NCI-H1417 treated with DMSO at 0.1 percent for 48 hours (cell line): ENCODE measurements at places on chromosomes 7 and 10.

DNA sequence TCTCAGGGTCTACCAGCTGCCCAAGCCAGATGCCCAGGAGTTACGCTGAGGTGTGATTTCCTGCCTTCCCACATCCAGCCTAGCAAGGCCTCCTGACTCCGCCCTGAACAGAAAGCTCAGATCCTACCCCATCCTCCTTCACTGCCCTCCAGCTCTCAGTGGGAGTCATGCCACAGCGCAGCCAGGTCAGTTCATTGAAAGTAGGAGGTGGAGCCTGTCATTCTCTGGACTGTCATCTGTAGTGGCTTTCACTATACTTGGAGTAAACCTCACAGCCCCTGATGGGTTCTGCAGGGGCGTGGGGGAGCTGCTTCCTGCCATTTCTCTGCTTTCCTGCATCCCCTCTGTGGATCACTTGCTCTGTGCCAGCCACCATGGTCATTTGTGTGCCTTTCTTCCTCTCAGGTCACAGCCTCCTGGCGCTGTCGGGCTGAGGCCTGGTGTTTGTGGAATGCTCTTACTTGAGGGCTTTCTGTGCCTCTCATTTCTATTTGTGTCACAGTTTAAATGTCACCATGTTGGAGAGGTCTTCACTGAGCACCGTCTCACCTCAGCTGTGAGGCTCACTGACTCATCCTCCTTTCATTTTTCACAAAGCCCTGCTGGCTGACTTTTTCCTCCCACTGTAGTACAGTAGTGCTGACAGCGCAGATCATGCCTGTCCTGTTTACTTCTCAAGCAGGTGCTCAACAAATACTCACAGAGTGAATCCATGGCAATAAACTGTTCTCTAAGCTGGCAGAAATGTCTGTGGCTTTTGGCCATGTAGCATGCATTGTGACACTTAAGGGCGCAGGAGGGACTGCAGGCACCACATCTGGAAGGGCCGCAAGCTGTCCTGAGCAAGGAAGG lies 61.0 kb upstream of the TMEM248 start:
- no peak for DNase-seq

DNA sequence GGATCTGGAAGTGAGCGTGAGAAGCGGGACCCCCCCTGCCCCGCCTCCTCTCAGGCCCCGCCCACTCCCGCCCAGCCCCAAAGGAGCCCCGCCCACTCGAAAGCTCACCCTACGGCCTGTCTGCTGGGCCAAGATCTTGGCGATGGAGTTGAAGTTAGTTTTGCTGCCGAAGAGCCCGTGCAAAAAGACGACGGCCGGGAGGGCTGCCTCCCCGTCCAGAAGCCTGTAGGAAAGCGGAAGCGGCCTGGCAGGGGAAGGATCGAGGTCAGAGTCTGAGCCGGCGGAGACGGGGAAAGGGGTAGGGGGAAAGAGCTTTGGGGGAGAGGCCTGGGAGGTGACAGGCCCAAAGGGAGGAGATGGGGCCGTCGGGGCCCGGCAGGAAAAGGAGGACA lies 386 bp downstream of the ABHD11 start:
- DNase-seq: no peak

GRCh38 chr7:7182156-7183060 lies at the start of gene C1GALT1:
Gene C1GALT1 (plus strand): TSS chr7:7182544. CDS start chr7:7234320, 51,776 bp downstream.
- peak; percentile 95 for DNase-seq

DNA sequence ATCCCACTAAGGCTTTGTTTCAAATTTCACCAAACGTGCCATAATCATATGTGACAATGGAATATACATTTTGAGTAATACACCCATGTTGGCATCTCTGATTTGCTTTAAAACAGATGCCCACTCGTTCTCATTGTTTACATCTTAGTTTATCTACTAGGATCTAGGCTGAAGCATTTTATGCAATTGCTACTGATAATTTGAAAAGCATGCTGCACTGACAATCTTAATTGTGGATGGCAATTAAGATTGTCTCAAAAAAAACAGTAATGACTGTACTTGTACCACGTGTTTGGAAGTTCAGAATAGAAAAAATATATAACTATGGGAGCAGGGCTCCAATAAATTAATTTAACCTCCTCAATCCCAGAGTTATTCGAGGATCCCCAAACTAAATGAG lies 136.8 kb downstream of the CRPPA start:
- DNase-seq: no peak

DNA sequence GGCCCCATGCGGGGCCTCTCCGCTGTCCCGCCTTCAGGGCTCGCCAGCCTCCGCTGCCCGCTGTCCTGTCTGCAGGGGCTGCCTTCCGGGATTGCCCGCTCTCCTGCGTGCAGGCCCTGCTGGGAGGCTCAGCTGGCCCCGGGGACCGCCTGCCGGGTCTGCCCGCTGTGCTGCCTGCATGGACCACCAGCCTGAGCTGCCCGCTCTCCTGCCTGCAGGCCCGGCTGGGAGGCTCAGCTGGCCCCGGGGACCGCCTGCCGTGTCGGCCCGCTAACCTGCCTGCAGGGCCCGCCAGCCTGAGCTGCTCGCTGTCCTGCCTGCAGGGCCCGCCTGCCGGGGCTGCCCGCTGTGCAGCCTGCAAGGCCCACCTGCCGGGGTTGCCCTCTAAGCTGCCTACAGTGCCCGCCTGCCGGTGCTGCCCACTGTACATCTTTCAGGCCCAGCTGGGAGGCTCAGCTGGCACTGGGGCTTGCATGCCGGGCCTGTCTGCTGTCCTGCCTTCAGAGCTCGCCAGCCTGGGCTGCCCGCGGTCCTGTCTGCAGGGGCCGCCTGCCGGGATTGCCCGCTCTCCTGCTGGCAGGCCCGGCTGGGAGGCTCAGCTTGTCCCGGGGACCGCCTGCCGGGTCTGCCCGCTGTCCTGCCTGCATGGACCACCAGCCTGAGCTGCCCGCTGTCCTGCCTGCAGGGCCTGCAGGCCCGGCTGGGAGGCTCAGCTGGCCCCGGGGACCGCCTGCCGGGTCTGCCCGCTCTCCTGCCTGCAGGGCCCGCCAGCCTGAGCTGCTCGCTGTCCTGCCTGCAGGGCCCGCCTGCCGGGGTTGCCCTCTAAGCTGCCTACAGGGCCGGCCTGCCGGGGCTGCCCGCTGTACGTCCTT lies 165.1 kb downstream of the GLRX3 start:
- no peak for DNase-seq

- no peak for DNase-seq
These were observed 5.7 kb downstream of the RARRES2 start for GRCh38 chr7:150335774-150336112.

DNA sequence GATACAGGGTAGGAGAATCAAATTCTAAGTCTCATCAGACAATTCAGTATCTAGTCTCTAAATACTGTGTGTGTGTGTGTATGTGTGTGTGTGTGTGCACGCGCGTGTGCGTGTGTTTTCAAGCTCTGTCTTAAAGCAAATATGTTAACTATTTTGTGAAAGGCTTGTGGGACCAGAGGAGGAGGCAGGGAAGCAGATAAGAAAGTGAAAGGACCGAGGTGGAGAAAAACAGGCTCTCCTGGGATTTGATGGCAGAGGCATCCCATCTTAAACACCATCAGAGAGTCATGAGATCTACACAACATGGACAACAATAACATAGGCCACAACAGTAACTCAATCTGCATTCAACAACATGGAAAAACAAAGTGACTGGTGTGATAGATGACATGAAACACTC lies 67.1 kb downstream of the PIP4K2A start:
- no peak for DNase-seq
